GM23248 (cell line): ENCODE measurements at places on chromosomes 4 and X.
A peak's percentile ranks its signal among the peaks of the same experiment; 100 is the strongest.

- DNase-seq: peak; percentile 37
Observed at GRCh38 chr4:73964862-73965611, 16.8 kb downstream of the PF4 start.

DNA sequence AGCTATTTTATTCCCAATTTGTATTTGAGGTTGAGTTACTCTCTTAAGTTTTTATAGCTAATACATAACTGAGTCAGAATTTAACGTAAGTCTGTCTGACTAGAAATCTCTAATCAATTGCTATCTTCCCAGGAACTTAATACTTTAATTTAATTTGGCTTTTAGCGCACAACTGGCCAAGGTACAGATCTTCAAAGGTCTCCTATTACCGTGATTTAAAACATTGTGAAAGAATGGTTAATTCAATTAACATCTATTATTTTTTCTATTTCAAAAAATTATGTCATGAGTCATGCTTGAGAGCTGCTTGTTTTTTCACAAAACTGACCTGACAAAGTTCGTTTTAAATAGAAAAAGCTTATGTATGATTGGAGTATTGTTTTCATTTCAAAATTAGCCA lies 22.0 kb upstream of the PLA2G12A start:
- DNase-seq: no peak

GRCh38 chrX:69109706-69110105 lies 55.5 kb downstream of the PJA1 start:
- peak; percentile 76 for DNase-seq

- no peak for DNase-seq
Observed at GRCh38 chr4:38136604-38137003, 176.4 kb downstream of the PTTG2 start.

GRCh38 chr4:127629371-127629770 lies 3.4 kb upstream of the INTU start:
- no peak for DNase-seq

DNA sequence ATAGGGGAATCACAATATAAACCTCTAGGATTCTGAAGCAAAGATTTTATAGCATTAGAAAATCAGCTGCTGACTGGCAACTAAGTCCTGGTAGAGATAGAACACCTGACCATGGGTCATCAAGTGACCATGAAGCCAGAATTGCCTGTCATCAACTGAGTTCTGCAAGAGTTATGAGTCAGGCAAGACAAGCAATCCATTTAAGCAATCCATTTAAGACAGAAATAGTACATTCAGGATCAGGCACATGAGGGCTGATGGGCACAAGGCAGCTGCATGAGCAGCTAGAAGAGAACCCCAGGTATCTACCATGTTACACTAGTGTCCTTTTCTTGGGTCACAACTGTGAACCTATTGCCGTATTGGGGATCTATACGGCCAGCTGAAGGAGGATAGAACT lies 98.9 kb downstream of the SPRY1 start:
- DNase-seq: peak; percentile 12

DNA sequence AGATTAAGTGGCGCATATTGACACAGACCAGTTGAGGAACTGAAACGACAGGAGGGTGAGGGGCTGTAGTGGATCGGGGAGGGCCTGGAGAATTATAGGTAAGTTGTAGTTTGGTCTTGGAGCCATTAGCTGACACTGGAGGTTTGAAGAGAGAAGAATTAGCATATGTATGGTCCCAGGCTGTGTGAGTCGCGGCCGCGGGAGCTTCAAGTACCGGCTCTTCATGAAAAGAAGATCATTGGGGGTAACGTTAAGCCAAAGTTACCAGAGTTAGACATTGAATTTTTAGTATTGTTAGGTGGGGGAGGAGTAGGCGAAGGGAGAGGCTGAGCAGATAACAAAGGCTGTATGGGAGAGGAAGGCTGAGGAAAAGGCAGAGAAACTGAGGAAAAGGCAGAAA lies 56.5 kb downstream of the ZNF674 start:
- DNase-seq: no peak

- DNase-seq: no peak
Observed at GRCh38 chr4:164648849-164649212, 105.1 kb upstream of the SMIM31 start.

- no peak for DNase-seq
Observed at GRCh38 chrX:21799767-21800166, 39.6 kb upstream of the MBTPS2 start.

DNA sequence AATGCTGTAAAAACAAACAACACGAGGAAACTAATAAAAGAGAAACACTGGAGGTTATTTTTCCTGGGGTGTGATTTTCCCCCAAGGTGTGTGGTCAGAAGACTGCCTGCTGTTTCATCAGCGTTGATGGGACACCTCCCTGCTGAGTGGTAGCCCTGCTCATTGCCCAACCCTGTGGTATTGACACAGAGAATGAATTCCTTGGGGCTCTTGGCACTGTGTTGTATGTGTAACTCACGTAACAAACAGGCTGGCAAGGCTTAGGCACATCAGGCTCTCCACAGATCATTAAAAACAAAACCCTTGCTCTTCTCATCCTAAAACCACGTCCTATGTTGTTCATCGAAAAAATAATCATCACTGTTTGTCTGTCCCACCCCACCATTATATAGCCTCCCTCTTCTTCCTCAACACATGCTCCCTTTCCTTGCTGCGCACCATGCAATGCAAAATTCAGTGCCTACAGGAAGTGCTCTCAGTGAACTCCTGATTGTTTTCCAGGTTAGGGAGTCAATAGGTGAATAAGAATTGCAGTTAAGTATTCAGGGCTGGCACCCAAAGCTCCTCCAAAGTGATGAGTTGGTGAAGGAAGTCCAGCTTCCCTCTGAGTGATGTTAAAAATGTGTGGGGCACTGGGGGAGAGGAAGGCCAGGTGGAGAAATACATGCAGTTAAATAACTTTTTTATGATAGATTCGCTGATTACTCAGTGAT lies 11.4 kb upstream of the PUDP start:
- peak; percentile 81 for DNase-seq

- DNase-seq: no peak
Observed at GRCh38 chr4:100079264-100079663, 111.0 kb downstream of the DDIT4L start.

DNA sequence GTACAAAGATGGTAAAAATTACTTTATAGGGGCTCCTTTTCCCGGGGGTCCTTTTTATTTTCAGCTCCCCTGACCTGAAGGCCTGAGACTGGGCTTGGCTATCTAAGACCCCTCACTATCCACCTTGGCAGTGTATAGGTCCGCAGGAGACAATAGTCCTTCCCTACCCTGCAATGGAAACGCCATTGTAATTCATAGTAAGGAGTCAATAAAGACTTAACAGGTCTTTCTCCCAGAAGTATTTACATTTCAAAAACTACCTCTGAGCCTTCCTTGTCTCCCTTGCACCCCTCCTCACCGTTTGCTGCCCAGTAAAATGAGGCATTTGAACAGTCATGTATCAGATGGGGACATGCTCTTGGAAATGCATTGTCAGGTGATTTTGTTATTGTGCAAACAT lies 401.2 kb upstream of the CNKSR2 start:
- no peak for DNase-seq

GRCh38 chrX:153190381-153190780 lies 11.3 kb downstream of the MAGEA1 start:
- DNase-seq: no peak

- no peak for DNase-seq
Observed at GRCh38 chrX:19611636-19612376, 96.5 kb upstream of the MAP3K15 start.

DNA sequence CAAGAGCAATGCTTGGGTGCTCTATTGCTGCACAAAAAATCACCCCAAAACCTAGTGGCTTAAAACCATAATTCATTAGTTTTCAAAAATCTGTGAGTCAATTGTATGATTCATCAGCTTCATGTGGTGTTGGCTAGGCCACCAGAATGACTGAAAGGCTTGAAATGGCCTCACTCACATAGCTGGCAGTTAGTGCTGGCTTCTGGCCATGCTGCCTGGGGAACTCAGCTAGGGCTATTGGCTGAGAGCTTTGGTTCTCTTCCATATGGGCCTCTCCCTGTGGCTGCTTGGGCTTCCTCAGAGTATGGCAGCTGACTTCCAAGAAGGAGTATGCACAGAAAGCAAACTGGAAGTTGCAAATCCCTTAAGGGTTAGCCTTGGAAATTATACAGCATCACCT lies 3.1 kb upstream of the MTMR1 start:
- peak; percentile 91 for DNase-seq

DNA sequence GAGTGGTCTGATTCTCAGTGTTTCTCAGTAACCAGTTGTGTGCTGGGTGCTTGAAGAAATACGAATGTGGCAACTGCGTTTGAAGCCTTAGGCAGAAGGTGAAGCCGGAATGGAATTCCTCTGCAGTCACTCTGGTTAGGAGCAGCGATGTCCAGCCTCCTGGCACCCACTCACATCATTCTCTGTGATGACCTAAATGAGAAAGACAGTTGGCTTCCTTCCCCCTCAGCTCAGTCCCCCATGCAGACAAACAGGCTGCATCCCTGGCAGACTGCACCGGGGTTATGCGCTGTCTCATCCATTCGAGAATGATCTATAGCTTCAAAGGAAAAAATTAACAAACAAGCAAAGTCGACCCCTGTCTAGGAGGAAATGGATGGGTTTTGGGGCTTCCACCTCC lies 170.1 kb upstream of the SCML1 start:
- peak; percentile 49 for DNase-seq

- DNase-seq: peak; percentile 41
Observed at GRCh38 chrX:20382518-20383297, 116.0 kb upstream of the RPS6KA3 start.

- no peak for DNase-seq
Observed at GRCh38 chr4:79217025-79217424, 108.8 kb downstream of the NAA11 start.

- no peak for DNase-seq
Observed at GRCh38 chr4:184774152-184774551, 40.3 kb upstream of the CENPU start.

DNA sequence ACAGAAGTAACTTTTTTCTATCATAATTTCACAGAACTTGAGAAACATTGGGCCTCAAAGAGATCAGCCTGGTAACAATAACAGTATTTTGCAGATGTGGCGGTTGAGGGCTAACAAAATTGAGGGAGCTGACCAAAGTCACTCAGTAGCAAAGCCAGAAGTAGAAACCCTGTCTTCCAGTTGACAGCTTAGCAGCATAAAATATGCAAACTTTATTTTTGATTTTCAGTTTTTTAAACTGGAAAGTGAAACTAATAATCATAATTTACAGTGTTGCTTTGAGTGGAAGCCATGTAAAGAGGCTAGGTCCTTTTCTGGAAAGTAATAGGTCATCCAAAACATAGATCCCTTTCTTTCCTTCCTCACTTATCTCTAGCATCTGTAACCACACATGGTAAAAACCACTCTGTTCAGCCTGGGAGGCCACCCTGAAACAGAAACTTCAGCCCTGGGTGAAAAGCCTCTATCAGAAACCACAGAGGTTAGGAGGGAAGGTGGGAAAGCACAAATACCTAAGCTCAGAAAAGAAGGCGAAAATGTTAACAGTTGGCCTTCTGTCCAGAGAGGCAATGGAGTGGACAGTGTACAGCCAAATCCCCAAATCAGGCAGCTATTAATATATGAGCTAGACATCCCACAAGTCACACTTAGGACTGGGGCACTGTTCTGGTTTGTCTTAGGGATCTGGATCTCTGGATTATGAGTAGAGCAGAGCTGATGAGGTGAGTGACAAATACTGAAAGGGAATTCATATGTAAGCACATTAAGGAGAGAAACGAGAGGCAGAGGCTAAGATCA lies 61.1 kb upstream of the ARSJ start:
- DNase-seq: peak; percentile 6

GRCh38 chr4:35548921-35549320 lies 695.4 kb downstream of the ARAP2 start:
- DNase-seq: no peak

GRCh38 chrX:69616457-69617203 lies 717 bp downstream of the EDA start:
- peak; percentile 4 for DNase-seq

GRCh38 chr4:64967286-64967685 lies 558.0 kb upstream of the TECRL start:
- no peak for DNase-seq

- DNase-seq: no peak
Observed at GRCh38 chr4:119725011-119725410, 96.4 kb upstream of the PDE5A start.

DNA sequence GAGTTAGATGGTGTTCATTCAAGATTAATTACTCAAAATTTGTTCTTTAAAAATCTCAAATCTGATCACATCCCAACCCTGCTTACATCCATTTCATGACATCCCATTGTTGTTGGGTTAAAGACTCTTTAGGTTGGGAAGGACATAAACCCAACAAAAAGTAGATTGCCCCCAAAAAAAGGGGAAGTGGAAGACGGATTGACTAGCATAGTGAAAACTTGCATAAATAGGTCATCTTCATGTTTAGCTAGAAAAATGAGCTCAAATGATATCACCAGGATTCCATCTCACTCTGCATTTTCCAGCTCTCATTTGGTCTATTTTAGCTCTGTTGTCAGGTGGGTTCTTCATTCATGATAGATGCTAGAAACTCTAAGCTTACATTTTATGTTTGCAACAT lies 18.5 kb upstream of the TET2 start:
- no peak for DNase-seq

DNA sequence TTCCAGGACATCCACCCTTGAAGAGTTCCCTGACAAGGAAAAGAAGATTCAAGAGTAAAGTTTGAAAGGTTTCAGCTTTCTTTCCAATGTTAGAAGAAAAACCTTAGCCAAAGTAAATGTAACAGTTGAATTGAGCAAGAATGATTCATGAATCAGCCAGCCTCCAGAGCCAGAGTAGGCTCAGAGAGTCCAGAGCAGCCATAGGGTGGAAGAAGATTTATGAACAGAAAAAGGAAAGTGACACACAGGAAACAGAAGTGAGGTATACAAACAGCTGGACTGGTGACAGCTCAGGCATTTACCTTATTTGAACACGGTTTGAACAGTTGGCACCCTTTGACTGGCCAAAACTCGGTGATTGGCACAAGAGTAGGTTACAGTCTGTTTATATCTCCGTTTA lies 63.2 kb downstream of the QDPR start:
- peak; percentile 82 for DNase-seq

GRCh38 chr4:146245850-146246249 lies 31.5 kb downstream of the REELD1 start:
- peak; percentile 47 for DNase-seq

DNA sequence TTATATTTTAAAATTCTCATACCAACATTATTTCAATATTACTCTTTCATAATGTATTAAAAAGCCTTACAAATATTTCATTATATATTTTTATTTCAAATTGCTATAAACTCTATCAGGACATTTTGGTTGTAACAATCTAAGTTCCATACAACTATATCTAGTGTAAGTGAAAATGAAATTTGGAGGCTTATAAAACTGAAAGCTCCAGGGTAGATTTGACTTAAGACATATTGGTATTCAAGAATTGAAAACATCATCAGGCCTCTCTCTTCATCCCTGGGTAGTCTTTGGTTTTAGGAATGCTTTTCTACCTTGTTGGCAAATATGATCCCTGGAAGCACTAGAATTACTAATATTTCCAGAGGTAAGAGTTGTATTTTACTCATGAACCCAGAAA lies 342.6 kb downstream of the DTHD1 start:
- DNase-seq: no peak
